ENCODE measurements at places on chromosomes 1 and 21.

DNA sequence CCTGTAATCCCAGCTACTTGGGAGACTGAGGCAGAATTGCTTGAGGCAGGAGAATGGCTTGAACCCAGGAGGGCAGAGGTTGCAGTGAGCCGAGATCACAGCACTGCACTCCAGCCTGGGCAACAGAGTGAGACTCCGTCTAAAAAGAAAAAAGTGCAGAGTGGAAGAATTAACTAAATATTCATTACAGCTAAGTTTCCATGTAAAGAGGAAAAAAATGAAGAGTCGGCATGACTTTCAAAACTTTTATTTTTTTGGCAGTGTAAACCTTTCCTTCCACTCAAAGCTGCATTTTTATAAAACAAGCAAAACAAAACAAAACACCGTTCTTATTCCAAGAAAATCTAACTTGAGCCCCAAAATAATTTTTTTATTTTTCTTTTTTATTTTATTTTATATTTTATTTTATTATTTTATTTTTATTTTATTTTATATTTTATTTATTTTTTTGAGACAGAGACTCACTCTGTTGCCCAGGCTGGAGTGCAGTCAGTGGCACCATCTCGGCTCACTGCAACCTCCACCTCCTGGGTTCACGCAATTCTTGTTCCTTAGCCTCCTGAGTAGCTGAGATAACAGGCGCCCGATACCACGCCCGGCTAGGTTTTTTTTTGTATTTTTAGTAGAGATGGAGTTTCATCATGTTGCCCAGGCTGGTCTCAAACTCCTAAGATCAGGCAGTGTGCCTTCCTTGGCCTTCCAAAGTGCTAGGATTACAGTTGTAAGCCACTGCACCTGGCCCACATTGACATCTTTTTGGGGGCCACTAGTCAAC is 62.9 kb downstream of the PACC1 start:
- no peak for DNase-seq

GRCh38 chr1:112808861-112809684 is 93.9 kb upstream of the PPM1J start:
- peak; percentile 33 for DNase-seq

- DNase-seq: no peak
These were observed 7.1 kb downstream of the FAM89A start for GRCh38 chr1:231032963-231033362.

- no peak for DNase-seq
These were observed 22.5 kb downstream of the CEP350 start for GRCh38 chr1:179976970-179977651.

DNA sequence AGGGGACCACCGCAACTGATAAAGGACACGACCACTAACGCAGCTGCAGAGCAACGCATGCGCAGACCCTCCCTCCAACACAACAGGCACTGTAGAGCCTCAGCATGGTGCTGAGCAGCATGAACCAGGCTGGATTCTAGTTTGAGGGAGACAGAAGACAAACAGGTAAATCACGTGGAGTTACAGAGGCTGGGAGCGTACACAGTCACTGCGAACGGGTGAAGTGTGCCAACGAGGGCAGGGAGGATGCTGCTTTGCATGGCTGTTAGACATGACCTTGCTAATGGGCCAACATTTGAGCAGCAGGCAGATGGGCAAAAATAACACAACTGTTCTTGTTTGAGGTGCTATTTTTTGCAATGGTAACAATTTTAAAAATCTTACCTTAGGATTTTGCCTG is 55.2 kb upstream of the NADK start:
- no peak for DNase-seq

DNA sequence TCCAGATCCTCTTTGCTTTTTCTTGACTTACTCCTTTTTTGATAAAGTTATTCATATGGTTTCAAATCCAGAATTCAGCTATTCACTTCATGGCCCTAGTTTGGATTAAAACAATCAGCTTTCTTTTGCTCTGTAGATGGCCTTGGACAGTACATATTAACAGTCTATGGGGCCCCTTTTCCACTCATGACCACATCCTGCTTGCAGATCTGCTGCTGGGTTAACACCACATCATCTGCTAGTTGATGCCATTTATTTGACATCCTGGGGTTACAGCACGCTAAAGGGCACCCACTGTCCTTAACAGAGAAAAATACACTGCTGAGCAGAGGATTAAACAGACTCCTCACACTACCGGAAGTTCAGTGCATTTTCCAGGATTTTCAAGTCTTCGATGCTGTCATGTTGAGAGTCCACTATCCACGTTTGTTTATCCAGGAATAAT is 941 bp upstream of the IFI16 start:
- DNase-seq: no peak

GRCh38 chr1:207352554-207352953 is 31.1 kb downstream of the CD55 start:
- no peak for DNase-seq

DNA sequence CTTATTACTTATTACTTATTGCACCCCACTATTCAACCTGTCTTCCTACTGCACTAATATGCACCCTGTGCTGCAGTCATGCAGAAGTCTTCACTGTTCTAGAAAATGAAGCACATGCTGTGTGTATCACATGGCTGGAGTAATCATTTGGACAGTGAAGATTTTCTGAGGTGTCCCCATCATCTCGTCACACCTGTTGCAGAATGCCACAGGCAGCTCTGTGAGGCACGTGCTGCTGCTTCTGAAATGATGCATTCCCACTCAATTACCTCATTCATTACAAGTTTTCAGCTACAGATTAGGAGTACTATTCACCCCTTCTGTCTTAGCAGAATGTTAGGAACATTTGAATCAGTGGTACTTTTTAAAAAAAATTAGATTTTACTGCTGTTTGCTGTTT is 325.7 kb upstream of the ST6GALNAC5 start:
- DNase-seq: no peak

- no peak for DNase-seq
These were observed 182.0 kb upstream of the C21orf91 start for GRCh38 chr21:18000981-18001686.

GRCh38 chr1:202207292-202207691 is 13.7 kb downstream of the LGR6 start:
- DNase-seq: no peak

GRCh38 chr1:30755746-30756145 is 1.8 kb downstream of the LAPTM5 start:
- no peak for DNase-seq

- DNase-seq: no peak
These were observed 9.0 kb downstream of the CFH start for GRCh38 chr1:196660852-196661251.

All from caudate nucleus (tissue), 63 donors.